Liver (tissue), 10 donors: ENCODE measurements at places on chromosomes 11 and 22. TPM values are rescaled to one million over a fixed set of nuclear protein-coding genes. Genes with fewer than 3 reads are reported as not detected.

The SESN3 gene
- total RNA-seq, result 46.6 TPM

The UBQLNL gene
- 0.05 TPM for total RNA-seq

The MAML2 gene
- 2.1 TPM for total RNA-seq

GRCh38 chr11:128341280-128342248 is 245.8 kb downstream of the ETS1 start:
- no peaks in the 10 kb centered on the region for H3K27me3 ChIP-seq
- no peak overlapping the region for H3K4me3 ChIP-seq
- no peaks in the 10 kb centered on the region for H3K36me3 ChIP-seq
- no peak for DNase-seq
- H3K4me1 ChIP-seq, result no peaks in the 10 kb centered on the region
